ENCODE measurements at places on chromosomes 6 and 20.
A peak's percentile ranks its signal among the peaks of the same experiment; 100 is the strongest.

- DNase-seq = peak; percentile 34
Observed at GRCh38 chr6:16471222-16471909, 233.0 kb downstream of the GMPR start.

GRCh38 chr6:165653196-165653595, 9.8 kb downstream of the PDE10A start:
- DNase-seq = no peak

- DNase-seq = no peak
Observed at GRCh38 chr6:56759521-56759920, 116.8 kb upstream of the DST start.

- no peak for DNase-seq
Observed at GRCh38 chr6:160419488-160419887, 71.3 kb downstream of the SLC22A3 start.

DNA sequence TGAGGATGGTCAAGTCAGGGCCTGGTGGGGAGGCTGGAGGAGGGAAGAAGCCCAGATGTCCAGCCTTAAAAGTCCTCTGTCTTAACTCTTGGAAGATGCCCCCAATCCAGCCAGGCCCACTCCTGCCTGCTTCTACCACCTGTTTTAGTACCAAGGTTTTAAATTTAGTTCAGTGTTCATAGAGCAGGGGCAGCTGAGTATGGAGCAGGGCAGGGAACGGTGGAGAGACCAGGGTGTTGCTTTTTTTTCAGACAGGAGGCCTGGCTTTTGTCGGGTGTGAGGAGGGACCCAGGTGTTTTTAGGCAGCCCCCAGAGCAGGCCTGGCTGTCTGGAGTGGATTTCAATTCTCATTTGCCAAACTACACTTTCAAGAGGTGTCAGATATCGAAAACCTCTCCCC, 278.8 kb downstream of the CDC5L start:
- no peak for DNase-seq

- DNase-seq = peak; percentile 63
Observed at GRCh38 chr6:2861060-2861821, 19.6 kb upstream of the SERPINB1 start.

DNA sequence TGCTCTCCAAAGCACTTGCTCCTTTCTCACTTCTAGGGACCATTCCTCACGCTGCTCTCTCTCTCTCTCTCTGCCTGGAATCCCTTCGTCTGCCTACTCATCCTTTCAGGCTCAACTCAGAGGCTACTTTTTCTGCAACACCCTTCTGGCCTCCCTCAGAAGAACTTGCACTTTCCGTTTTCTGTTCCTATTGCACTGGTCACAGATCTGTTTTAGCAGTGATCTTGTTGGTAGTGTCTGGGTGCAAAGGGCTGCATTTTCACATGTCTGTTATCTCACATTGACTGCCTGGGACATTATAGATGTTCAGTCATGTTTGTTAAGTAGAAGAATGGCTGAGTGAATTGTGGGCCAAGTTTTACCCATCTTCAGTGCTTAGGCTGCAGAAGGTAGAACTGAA, 63.5 kb downstream of the RIN2 start:
- no peak for DNase-seq

DNA sequence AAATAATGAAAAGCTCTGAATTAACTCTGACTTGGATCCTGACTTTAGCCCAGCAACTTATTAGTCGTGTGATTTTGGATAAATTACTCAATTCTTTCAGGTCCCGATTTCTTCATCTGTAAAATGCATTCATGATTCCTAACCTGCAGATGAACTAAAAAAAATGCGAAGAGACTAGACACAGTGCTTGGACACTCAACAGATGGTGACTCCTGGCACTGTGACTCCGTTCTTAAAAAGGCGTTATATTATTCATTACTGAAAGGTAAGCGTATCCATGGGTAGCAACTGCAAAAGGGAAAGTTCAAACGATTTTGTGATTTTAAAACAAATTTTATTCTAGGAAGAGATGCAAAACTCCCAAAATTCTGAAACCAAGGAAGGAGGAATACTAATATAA, 226.3 kb downstream of the KIF16B start:
- DNase-seq = no peak

DNA sequence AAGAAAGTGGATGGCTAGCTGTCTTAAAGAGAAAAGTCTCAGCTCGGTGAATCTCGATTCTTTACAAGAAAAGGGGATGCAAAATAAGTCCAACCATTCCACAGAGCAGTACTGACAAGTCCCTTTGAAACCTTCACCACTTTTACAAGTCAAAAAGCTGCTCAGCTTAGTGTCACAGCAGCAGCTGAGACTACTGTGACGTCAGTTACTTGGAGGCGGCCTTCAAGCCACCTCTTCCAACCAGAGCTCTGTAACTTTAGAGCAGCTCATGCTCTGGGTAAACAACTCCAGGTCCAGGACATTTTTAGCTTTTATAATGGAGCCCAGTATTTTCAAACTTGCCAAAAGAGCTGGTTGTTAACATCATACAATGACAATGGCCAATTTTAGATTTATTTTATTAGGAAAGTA, at the start of gene KIAA0408:
TSS of gene KIAA0408 (minus strand) at position 159 of the 411 bp plus-strand sequence. CDS start 5,408 bp downstream, outside the sequence.
- no peak for DNase-seq

GRCh38 chr6:126905917-126906316, 212.6 kb upstream of the RSPO3 start:
- no peak for DNase-seq

DNA sequence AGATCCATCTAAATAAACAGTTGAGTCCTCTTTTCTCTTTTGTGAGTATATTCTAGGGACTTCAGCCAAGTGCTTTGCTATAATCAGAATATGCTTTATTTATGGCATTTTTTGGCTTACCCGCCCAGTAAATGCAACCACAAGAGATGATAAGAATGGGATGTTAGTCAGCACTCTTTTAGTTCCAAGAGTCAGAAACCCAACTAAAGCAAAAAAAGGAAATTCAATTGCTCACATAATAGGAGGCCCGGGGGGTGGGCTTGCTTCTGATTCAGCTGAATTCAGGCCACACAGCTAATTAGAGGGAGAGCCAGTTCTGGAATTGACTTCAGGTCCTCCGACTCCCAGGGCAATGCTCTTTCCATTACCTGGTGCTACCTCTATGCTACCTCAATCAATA, 250.6 kb downstream of the FARS2 start:
- no peak for DNase-seq

DNA sequence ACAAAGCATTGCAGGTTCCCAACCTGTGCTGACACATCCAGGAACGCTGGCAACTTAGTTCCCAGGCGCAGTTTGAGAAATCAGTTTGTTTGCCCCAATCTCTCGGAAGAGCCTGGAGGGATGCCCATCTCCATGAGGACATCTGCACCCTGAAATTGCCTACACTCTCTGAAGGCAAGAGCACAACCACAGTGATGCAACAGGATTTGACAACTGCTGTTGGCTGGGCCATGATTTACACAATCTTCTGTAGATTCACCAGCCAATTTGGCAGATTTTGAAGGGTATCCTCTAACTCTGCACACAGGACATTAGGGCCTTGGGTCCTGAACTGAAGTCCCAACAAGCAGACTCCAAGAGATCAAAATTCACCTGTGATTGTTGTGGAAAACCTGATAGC, 3.4 kb downstream of the APMAP start:
- DNase-seq = no peak

DNA sequence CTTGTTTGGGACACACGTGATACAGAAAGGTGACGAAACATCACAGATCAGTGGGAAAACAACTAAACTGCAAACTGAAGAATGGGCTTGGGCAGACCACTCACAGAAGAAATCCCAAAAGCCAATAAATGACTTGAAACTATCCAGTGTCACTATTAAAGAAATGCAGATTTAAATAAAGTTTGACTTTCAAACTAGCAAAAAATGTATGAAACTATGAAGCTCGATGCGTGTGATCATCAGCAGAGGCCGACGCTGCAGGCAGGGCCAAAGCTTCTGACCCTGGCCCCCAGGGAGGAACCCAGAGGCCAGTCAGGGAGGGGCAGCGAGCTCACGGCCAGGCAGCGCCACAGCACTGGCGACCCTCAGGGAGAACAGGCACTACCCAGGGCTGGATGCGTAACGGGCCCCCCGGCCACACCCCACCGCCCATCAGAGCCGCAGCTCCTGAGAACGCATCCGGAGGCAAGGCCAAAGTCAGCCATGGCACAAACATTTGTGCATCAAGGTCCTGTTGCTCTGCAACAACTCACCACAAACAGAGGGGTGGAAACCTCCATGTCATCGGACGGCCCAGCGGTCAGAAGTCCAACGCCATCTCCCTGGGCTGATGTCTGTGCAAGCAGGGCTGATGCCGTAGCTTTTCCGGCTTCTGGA, 94.1 kb downstream of the YTHDF1 start:
- no peak for DNase-seq

- no peak for DNase-seq
Observed at GRCh38 chr6:16828058-16828457, 66.8 kb upstream of the ATXN1 start.

DNA sequence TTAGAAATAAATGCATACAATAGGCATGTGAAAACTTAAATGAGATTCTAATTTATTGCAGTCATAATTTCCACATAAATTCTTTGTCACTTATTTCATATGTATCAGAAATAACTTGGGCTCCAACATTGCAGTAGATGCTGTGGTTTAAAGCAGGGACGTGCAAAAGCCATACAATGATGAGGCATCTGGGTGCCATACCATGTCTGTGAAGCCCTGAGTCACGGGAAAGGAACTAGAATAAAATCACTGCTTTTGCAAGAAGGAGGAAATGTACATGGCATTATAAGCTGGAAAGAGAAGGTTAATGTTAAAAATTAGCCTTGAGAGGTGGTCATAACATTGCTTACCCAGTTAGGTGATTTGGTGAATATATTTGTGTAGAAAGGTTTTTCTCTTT, 180.4 kb downstream of the SASH1 start:
- DNase-seq = no peak

DNA sequence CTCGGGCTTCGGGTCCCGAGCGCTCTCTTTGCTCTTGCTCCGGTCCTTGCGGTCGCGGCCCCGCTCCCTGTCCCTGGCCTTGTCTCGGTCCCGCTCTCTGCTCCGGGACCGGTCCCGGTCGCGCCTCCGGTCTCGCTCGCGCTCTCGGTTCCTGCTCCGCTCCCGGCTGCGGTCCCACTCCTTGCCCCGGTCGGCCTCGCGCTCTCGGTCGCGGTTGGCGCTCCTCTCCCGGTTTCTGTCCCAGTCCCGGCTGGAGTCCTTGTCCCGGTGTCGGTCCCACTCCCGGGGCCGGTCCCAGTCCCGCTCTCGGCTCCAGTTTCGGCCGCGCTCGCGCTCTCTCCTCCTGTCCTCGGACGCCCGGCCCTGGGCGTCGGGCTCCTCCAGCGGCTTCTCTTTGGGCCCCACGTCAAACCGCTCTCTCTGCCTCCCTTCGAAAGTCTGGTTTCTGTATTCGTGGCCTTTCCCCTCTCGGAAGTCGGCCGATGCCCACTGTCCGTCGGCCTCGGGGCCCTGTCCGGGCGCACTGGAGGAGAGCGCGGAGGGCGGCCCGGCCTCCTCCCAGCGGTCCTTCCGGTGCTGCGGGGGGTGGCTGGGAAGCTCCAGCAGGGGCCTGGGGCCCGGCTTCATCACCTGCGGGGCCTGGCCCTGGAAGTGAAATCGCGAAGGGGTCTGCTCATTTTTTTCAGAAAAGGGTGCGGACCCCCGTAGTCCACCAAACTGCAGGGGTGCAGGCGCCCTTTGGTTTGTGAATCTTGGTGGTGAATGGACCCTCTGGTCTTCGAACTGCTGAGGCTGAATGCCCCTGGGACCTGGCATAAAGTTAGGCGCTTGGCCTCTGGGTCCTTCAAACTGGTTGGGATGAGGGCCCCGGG, 17.9 kb upstream of the TCFL5 start:
- no peak for DNase-seq

GRCh38 chr6:43268355-43268700, 25.0 kb downstream of the TTBK1 start:
- no peak for DNase-seq

DNA sequence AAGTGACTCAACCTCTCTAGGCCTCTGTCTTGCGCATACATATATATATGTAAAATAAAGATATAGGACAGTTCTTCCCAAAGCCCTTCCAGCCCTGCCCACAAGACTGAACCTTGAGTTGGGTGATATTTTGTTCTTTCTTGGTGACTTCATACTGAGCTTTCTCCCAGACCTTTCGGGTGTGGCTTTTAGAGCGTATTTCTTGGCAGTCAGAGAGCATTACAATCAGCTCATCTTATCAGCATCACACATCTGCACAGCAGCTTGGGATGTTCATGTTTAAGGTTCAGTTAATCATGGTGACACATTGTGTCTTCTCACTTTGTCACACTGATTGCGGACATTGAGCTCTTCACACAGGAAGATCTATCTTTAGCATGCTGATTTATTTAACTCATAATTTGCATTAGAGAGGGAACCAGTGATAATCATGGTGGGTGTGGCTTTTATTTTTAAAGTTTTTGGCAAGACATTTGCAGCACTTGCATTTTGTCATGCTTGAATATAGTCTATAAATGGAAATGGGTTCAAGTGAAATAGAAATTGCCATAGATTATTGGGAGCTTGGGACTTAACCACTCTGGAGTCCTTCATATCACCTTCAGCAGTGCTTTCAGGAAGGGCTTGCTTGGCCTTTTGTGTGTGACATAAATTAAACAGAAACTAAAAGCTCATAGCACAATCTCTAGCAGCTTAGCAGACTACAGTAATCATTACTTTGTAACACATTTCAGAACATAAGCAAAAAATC, 8.3 kb downstream of the KIF3B start:
- peak; percentile 25 for DNase-seq

DNA sequence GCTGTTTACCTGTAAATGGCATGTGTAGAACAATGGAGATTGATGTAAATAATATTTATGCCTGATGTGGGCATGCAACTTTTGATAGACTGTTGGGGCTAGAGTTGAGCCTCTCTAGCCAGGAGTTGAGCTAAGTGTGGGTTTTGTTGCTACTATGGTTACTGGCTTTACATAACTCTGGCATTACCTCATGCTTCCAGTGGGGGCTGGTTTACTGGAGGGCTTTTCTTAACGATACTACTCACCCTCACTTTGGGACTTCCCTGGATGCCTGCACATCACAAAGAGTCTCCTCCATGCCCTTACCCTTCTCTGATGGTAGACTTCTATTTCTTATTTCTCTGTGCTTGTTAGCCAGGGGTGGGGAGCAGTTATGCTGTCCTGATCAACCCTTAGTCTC, 524.6 kb upstream of the CDH4 start:
- DNase-seq = no peak

- no peak for DNase-seq
Observed at GRCh38 chr6:15401120-15401519, 155.3 kb downstream of the JARID2 start.

DNA sequence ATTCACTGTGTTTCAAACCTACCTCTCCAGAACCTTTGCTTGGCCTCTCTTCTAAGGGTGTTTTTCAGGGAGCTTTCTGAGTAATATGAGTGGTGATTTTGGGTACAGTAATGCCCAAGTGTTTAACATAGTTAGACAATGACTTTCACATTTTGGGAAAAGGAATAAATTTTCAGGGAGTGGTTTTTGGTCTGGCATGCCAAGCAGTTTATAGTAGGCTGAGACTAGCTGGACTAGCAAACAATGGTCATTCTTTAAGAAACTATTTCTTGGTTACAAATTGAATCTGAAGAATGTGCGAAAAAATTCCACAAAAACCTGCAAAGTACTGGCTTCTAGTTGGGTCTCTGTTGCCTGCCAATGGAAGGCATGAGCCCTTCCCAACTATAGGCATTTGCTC, 15.4 kb downstream of the FNDC1 start:
- DNase-seq = no peak

GRCh38 chr6:18485660-18486435, 98.7 kb downstream of the RNF144B start:
- no peak for DNase-seq

GRCh38 chr6:42279144-42279781, 61.6 kb upstream of the MRPS10 start:
- DNase-seq = peak; percentile 30

GRCh38 chr6:37516920-37517405, 17.3 kb upstream of the CCDC167 start:
- no peak for DNase-seq

All from CD4-positive, alpha-beta T cell treated with Interleukin-4 for 1 hour (primary cell).